ENCODE measurements at places on chromosomes 5 and 9.

- no peak for DNase-seq
These were observed 55.6 kb upstream of the ASTN2 start for GRCh38 chr9:117470455-117470854.

GRCh38 chr5:136174021-136174659 is 18.8 kb downstream of the SMIM32 start:
- DNase-seq, result no peak

DNA sequence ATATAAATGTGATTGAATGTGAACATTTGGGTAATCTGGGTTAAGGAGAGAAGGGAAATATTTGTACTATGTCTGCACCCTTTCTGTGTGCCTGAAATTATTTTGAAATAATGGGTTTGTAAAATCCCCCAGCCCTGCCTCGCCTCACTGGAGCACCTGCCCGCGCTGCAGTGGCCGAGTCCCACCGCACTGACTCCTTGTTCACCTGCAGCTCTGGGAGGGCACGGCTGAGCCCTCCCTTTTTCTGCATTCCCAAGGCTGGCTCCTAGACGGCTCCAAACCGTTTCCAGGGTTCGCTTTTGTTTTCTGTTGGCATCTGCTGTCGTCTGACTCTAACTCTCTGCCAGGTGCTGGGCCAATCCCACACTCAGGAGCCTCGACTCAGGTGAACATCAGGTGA is 17.6 kb upstream of the PPP1R26 start:
- DNase-seq, result no peak

- no peak for DNase-seq
These were observed 26.4 kb upstream of the TYRP1 start for GRCh38 chr9:12666813-12667212.

GRCh38 chr9:84368601-84369000 is 28.0 kb upstream of the SLC28A3 start:
- no peak for DNase-seq

DNA sequence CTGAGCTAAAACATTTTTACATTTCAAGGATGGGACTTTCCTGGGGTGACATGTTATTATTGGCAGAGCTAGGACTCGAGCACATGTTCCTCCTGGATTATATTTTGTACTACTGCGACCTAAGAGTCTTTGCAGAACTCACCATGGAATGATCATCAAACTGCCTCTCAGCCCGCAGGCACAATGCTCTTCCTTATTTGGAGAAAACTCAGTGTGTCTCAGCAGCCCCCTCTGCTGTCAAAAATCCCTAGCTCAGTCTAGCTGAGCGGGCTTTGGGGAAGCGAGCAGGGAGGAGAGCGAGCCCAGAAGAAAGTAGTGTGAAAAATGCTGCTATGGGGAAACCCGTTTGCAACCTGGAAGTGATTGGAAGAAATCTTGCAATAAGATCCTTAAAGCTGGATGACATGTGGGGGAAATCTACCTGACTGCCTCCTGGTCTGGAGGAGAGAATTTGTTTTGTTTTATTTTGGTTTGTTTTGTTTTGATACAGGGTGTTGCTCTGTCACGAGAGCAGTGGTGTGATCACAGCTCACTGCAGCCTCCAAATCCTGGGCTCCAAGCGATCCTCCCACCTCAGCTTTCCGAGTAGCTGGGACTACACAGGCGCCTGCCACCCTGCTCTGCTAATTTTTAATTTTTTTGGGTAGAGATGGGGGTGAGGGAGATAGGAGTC is 89.9 kb upstream of the CLINT1 start:
- DNase-seq, result peak; percentile 50

DNA sequence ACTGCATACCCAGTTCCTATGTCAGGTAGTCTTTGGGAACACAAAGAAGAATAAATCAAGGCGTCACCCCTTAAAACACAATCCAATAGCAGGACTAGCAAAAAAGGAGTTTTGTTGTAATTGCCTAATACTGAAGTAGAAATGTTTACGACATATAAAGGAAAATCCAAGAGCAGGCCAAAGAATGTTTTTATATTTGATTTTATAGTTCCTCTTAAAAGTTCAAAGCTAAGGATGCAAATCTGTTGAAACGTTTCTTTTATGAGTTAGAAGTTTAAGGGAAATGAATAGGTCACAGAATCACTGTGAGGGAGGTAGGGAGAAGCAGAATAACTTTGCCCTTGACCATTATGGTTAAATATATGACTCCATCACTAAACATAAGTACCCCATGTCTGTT is 136.1 kb downstream of the PAM start:
- no peak for DNase-seq

- DNase-seq, result no peak
These were observed 10.7 kb downstream of the IL4 start for GRCh38 chr5:132684491-132684890.

DNA sequence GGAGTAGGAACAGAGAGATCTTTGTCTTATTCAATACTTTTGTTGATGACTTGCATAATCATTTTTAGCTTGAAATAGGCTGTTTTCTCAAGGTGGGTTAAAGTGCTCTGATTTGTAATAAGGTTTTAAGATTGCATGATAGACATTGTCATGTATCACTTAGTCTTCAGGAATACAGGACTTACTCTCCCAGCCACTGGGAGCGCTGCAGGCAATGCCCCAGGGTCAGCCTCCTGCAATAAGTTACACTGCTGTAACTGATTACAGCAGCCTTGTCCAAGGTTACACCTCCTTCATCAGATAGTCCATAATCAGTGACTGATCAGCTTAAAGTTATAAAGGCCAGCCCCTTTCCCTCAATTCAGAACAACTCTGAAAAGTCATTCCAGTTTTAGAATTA is 218.6 kb downstream of the ESM1 start:
- DNase-seq, result no peak

DNA sequence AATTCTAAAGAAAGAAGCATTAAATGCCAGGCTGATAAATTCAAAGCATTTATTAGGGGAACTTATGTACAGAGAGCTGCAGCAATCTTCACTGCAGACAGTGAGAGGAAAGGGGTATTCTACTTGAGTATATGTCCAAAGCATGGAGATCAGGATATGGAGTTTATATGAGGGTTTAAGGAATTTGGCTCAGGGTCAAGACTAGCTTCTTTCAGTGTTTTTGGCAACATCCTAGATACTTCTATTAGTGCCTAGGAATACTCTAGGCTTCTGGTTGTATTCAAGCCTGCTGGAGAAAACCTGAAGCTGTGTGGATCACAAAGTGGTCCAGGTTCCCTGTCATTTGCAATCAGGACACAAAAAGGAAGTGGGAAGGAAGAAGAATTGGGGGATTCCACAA is 194.6 kb downstream of the CETN3 start:
- DNase-seq, result no peak

- no peak for DNase-seq
These were observed 346.4 kb downstream of the EBF1 start for GRCh38 chr5:158753354-158753753.

- DNase-seq, result peak; percentile 45
These were observed 24.3 kb upstream of the ENHO start for GRCh38 chr9:34546834-34547827.

- DNase-seq, result no peak
These were observed 1.5 kb downstream of the SMIM32 start for GRCh38 chr5:136191304-136192014.

GRCh38 chr9:27497883-27498417 is 26.1 kb upstream of the IFNK start:
- DNase-seq, result no peak

- no peak for DNase-seq
These were observed 382.9 kb downstream of the CCDC171 start for GRCh38 chr9:15935661-15936305.

GRCh38 chr5:5270958-5271785 is 131.0 kb downstream of the ADAMTS16 start:
- DNase-seq, result no peak

DNA sequence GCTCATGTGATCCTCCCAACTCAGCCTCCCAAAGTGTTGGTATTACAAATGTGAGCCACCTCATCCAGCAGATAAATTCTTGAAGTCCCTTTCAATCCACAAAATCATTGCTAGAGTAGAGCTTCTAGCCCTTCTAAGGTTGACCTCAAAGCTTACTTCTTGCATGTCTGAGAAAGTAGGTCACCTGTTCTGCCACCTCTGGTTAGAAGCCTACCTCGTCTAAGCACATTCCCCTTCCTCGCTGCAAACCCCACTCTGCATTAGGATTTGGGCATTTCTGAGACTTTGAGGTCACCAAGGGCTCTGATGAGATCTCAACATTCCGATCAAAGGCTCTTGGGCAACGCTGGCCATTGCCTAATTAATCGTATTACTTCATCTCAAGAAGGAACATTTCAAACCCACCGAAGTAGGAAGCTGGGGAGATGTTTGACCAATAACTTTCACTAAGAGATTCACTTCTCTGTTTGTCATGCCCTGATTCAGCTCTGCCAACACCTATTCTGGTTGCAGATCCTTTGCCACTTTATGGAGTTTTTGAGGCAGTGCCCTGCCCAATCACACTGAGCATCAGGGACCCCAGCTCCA is 8.6 kb downstream of the ADAM19 start:
- DNase-seq, result no peak

DNA sequence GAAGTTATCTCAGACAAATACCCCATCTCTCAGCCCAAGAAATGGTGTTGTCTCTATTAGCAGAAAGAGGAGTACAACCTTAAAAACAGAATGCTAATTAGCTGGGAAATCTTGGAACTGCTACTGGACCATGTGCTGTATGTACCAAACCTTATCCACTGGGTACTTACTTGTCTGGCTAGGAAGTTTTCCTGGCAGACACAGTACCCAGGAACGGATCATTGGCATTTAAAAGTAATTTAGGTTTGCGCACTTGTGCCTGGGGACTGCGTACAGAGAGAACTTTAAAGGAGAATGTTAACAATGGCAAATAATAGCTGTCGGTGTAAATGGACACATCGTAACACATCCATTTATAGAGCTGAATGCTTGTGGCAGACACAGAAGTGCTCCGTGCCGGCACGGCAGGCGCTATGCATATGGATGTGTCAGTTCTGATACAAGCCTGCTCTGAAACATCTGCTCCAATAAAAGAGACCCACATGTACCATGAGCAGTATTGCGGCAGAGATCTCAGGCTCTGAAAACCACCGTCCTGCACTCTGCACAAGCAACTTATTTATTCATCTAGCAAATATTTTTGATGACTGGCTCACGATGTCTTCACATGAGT is 290.6 kb upstream of the PANK3 start:
- no peak for DNase-seq

GRCh38 chr5:32406650-32407049 is 37.9 kb downstream of the ZFR start:
- no peak for DNase-seq

- no peak for DNase-seq
These were observed 577 bp downstream of the RNF145 start for GRCh38 chr5:159208514-159209437.

GRCh38 chr5:149240354-149240998 is 31.2 kb upstream of the AFAP1L1 start:
- DNase-seq, result peak; percentile 43

GRCh38 chr5:34867660-34868059 is 28.7 kb downstream of the TTC23L start:
- DNase-seq, result no peak

DNA sequence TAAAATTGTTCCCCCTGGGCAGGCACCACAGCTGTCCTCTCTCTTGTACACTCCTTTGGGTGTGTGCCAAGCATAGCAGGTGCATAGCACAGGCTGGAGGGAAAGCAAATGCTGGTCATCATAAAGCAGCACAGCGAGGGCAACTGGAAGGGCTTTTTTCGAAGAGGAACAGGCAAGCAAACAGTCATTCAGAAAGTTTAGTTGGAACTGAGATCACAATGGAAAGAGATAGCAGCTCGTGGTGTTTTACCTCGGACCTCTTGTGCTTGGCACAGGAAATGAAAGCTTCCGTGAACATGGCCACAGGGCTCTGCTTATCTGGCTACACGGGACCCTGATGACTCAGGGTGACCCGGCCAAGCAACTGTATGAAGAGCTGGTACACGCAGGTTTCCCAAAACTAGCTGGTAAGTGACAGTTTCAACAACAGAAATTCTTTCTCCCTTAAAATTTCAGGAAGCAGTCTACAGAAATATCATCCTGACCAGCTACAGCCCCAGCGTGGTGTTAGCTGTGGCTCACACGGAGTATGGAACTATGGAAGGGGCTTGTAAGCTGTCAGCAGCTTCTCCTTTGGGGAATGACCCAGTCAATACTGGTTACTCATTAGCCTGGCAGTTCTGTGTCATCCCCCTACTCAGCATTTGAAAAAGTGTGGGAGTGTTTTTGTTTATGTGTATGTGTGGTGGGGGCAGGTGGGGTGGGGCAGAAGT is 48.1 kb downstream of the POC5 start:
- DNase-seq, result peak; percentile 30

DNA sequence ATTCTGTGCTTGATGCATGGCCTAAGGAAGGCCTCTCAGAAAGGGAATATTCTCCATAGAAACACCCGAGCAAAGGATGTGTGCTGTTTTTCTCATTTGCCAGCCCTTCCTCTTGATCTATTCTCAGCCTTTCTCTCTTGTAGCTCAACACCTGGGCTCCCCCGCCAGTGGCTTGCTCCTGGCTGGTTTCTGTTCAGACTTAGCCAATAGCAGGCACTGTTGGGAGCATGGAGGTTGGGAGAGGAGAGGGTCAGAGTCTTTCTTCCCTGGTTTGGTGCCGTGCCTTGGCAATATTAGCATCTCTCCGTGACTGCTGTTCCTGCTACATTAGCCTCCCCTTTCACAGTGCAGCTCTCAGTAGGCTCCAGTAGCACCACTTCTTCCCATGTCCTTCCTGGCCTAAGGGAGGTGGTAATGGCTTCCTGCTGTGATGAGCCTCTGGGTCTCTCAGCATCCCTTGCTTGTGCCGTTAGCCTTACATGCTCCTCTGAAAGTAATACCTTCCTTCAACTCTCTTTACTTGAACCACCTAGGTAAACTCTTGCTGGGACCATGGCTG is 269.7 kb upstream of the GAS1 start:
- DNase-seq, result no peak

DNA sequence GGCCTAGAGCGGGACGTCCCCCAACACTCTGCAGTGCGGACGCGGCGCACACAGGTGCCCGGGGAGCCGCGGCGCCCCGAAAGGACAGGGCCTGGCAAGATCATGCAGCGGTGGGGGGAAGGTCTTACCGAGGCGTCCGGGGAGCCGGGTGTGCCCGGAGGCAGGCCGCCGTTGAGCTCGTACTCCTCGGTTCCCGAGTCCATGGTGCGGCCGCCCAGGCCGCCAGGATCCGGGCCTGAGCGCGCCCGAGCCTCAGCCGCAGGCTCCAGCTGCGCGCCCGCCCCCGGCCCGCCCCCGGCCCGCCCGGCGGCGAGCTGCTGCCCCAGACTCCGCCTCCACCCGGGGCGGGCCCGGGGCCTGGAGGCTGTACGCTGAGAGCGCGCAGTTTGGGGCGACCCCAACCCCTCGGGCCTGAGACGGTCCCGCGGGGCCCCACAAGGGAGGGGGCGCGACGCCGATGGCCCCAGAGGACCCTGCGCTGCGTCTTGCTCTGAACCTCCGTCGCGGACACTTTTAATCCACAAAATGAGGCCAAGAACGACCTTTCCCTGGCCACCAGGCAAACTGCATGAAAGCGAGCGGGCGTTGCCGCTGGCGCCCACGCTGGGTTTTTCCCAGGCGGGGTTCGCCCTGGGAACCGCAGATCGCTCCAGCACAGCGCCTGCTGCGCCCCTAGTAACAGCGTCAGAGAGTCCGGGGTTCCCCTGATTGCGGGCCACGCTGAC is at the start of gene NINJ1:
Gene NINJ1, minus strand, starts transcription at position 237 of the 725 bp plus-strand sequence. Its CDS starts 34 bp downstream, at position 203.
- peak; percentile 56 for DNase-seq
